ENCODE measurements at places on chromosomes 6 and 20. TPM values are rescaled to one million over a fixed set of nuclear protein-coding genes. Genes with fewer than 3 reads are reported as not detected.

- no peak overlapping the region for H3K4me3 ChIP-seq
- H3K4me1 ChIP-seq, result peaks cover 14% of the 10 kb centered on the region
- no peak overlapping the region for H3K27ac ChIP-seq
- peaks cover 7% of the 10 kb centered on the region for H3K27me3 ChIP-seq
- peaks cover 28% of the 10 kb centered on the region for H3K36me3 ChIP-seq
- no peak for DNase-seq
Observed at GRCh38 chr20:1939270-1939595, 44.0 kb downstream of the SIRPA start.

Gene SCRT2
- total RNA-seq, result not detected

Gene BPIFB1
- total RNA-seq, result not detected

GRCh38 chr6:107729098-107729497 is 95.0 kb downstream of the SCML4 start:
- H3K4me3 ChIP-seq, result no peak overlapping the region
- DNase-seq, result peak; percentile 20
- no peaks in the 10 kb centered on the region for H3K4me1 ChIP-seq
- no peaks in the 10 kb centered on the region for H3K27me3 ChIP-seq
- H3K36me3 ChIP-seq, result no peaks in the 10 kb centered on the region

Gene DEFB132
- not detected for total RNA-seq

- no peaks in the 10 kb centered on the region for H3K27me3 ChIP-seq
- DNase-seq, result no peak
- no peak overlapping the region for H3K27ac ChIP-seq
- H3K36me3 ChIP-seq, result no peaks in the 10 kb centered on the region
- peaks cover 1% of the 10 kb centered on the region for H3K4me1 ChIP-seq
- H3K4me3 ChIP-seq, result no peak overlapping the region
Observed at GRCh38 chr6:21294144-21294543, 299.4 kb upstream of the SOX4 start.

Gene PRDM1
- total RNA-seq, result 19.6 TPM

Gene KCNG1
- 4.4 TPM for total RNA-seq

- no peaks in the 10 kb centered on the region for H3K27me3 ChIP-seq
- no peak overlapping the region for H3K27ac ChIP-seq
- H3K4me1 ChIP-seq, result peaks cover 11% of the 10 kb centered on the region
- H3K4me3 ChIP-seq, result no peak overlapping the region
- no peak for DNase-seq
Observed at GRCh38 chr6:167788563-167788903, 38.2 kb upstream of the AFDN start.

- H3K4me1 ChIP-seq, result no peaks in the 10 kb centered on the region
- peaks cover 3% of the 10 kb centered on the region for H3K27me3 ChIP-seq
- H3K27ac ChIP-seq, result no peak overlapping the region
- H3K36me3 ChIP-seq, result no peaks in the 10 kb centered on the region
Observed at GRCh38 chr6:89007209-89008000, 44.0 kb upstream of the RNGTT start.

Gene RIPPLY2
- total RNA-seq, result not detected

Gene WFDC10B
- total RNA-seq, result not detected

DNA sequence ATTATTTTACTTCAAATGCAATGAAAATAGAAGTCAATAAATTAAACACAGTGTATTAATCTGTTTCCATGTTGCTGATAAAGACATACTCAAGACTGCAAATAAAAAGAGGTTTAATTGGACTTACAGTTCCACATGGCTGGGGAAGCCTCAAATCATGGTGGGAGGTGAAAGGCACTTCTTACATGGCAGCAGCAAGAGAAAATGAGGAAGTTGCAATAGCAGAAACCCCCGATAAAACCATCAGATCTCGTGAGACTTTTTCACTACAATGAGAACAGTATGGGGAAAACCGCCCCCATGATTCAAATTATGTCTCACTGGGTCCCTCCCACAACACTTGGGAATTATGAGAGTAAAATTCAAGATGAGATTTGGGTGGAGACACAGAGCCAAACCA is 82.2 kb downstream of the GPR63 start:
- no peak for DNase-seq
- no peaks in the 10 kb centered on the region for H3K27me3 ChIP-seq
- no peaks in the 10 kb centered on the region for H3K4me1 ChIP-seq
- H3K27ac ChIP-seq, result no peak overlapping the region
- H3K36me3 ChIP-seq, result no peaks in the 10 kb centered on the region

DNA sequence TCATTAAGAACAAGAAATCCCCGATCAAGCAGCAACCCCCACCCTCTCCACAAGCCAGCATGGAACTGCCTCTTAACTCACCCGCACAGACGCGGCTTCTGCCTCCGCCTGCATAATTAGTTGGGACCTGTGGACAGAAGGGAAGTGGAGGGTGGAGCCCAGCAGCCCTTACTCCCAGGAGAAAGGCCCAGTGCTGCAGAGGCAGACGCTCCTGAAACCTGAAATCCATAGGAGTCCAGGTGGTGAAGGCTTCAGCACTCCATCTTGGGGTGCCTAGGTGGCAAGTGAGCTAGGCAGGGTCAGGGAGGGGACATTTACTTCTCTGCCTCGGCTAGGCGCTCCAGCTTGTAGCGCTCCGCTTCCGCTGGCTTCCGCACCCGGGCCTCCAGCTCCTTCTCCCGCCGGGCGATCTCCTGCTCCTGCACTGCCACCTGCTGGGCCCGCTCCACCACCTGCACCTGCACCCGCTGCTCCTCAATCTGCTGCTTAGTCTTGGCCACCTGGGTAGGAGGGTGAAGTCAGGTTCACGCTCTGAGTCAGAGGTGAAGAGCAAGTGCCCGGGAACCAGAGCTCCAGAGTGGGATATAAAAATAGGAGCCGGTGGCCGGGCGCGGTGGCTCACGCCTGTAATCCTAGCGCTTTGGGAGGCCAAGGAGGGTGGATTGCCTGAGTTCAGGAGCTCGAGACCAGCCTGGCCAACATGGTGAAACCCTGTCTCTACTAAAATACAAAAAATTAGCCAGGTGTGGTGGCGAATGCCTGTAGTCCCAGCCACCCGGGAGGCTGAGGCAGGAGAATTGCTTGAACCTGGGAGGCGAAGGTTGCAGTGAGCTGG is 10.7 kb downstream of the TUBB start:
- no peak overlapping the region for H3K4me3 ChIP-seq
- H3K36me3 ChIP-seq, result peaks cover 23% of the 10 kb centered on the region
- peaks cover 4% of the 10 kb centered on the region for H3K27me3 ChIP-seq
- peak; percentile 64 for DNase-seq
- no peak overlapping the region for H3K27ac ChIP-seq

GRCh38 chr20:24462460-24463010 is 6.9 kb upstream of the SYNDIG1 start:
- no peaks in the 10 kb centered on the region for H3K36me3 ChIP-seq
- no peak overlapping the region for H3K27ac ChIP-seq
- DNase-seq, result no peak
- H3K4me1 ChIP-seq, result peaks cover under 1% of the 10 kb centered on the region

DNA sequence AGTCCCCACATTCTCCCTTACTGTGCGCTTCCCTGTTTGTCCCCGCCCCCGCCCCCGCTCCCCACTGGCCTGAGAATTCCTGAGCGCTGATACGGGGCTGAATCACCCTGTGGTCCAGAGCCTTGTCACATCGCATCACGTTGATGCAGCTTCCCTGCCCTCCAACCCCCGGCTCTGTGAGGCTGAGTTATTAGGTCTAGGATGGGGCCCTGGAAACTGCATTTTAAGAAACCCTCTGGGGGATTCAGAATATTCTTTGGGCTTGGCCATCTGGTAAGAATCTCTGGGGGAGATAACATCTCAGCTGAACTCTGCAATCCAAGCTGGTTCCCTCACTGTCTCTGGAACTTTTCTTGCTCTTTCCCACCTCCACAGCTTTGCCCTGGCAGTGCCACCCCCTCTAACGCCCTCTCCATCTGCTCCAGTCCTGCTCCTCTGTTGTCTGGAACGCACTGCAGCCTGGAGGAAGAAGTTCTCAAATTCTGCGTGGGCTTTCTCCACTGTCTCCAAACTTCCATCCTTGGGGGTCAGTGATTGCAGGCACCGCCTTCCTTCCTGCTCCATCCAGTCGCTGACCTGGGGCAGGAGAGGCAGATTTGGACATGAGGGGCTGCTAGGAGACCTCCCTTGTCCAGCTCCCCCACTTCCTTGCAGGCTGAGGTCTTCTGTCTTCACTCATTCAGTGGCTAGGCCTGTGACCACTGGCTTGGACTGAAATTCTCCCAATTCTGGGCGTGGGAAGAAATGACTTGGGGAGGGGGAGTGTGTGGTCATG is 42.6 kb downstream of the KIAA1755 start:
- H3K4me3 ChIP-seq, result no peak overlapping the region
- no peak for DNase-seq
- H3K27ac ChIP-seq, result no peak overlapping the region
- H3K27me3 ChIP-seq, result peaks cover 6% of the 10 kb centered on the region

- no peak overlapping the region for H3K4me3 ChIP-seq
- peaks cover 1% of the 10 kb centered on the region for H3K27me3 ChIP-seq
- H3K4me1 ChIP-seq, result peaks cover 29% of the 10 kb centered on the region
- no peaks in the 10 kb centered on the region for H3K36me3 ChIP-seq
Observed at GRCh38 chr20:25042531-25043498, 15.1 kb downstream of the ACSS1 start.

Gene RNF182
- 2.7 TPM for total RNA-seq

DNA sequence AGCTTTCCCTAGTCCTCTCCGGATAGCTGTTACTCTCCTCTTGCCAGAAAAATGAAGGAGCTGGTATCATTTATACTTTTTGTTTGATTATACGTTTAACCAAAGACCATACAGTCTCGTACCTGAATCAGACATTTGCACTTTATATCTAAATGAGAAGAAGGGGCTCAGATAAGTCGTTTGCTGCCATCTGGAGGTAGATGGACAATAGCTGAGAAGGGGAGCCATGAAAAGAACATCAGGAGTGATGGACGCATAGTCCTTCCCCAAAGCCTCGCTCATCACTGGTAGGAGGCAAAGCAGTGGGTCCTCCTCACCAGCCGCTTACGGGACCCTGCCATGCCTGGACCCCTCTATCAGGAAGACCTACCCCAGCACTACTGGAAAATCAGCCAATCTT is 45.4 kb downstream of the RPF2 start:
- H3K36me3 ChIP-seq, result peaks cover 3% of the 10 kb centered on the region
- H3K27ac ChIP-seq, result no peak overlapping the region
- no peak for DNase-seq
- H3K4me1 ChIP-seq, result no peaks in the 10 kb centered on the region
- H3K27me3 ChIP-seq, result no peaks in the 10 kb centered on the region
- H3K4me3 ChIP-seq, result no peak overlapping the region
